ENCODE measurements at places on chromosomes 3 and 15.

DNA sequence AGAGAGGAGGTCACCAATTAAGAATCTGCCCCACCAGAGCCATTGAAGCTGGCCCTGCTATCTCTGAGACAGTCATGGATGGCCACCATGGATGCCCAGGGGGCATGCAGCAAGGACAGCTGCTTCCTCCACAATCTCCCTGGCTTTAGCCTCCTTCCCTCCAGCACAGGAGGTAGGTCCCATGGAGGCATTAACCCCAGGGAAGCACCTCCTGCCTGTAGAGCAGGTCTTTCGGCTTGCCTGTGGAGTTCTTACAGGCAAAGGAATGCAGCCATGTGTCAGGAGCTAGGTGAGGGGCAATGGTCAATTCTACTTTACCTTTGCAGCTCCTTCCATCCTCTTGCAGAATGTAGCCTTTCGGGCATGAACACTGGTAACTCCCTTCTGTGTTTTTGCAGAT lies 93.8 kb downstream of the DUT start:
- DNase-seq = no peak

GRCh38 chr3:124158168-124158881 lies 166.4 kb upstream of the ROPN1 start:
- DNase-seq = no peak

- DNase-seq = no peak
Observed at GRCh38 chr3:25856902-25857518, 67.1 kb downstream of the OXSM start.

- no peak for DNase-seq
Observed at GRCh38 chr3:44066806-44067205, 174.9 kb upstream of the TOPAZ1 start.

DNA sequence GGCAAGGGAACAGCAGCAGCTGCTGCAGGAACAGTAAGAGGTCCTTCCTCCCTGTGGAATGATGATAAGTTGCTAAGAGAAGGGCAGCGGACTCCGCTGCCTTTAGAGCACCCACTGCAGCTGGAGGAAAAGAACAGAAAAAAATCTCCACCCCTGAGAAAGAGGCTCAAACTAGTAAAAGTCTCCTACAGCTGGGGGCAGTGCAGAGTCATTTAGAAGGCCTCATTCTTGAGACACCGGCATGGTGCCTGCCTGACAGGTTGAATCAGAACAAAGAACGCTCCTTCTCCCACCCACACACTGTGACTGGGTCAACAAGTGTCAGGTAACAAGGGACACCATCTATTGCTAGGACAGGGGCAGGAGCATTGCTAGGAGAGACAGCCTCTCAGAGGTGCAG lies 188.4 kb downstream of the ABHD5 start:
- no peak for DNase-seq

- no peak for DNase-seq
Observed at GRCh38 chr15:94228611-94229010, 2.8 kb upstream of the MCTP2 start.

- no peak for DNase-seq
Observed at GRCh38 chr3:38387862-38388261, 41.3 kb downstream of the XYLB start.

GRCh38 chr3:51946796-51947195 lies 4.6 kb downstream of the PARP3 start:
- no peak for DNase-seq

DNA sequence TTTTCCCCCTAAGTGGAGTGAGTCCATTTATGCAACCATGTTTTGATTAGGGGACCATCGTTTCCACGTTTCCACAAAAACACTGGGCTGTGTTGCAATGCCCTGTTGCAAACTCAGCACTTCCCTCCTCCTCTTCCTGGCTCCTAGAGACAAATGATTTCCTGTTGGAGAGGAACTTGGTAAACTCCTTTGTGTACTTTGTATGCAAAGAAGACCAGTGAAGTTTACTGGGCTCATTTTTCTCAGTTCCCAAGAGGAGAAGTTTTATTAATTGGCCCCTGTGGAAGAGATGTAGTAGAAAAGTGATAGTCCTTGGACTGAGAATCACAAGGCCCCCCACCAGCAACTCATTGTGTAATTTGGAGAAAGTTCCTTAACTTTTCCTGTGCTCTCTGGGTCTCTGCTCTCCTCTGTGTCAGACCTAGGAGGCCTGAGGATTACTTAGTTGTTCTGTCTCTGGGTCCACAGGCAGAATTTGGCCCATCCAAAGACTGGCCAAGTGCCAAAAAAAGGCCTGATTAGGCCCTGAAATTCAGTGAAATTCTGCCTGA lies 95.0 kb downstream of the ATG7 start:
- DNase-seq = no peak

DNA sequence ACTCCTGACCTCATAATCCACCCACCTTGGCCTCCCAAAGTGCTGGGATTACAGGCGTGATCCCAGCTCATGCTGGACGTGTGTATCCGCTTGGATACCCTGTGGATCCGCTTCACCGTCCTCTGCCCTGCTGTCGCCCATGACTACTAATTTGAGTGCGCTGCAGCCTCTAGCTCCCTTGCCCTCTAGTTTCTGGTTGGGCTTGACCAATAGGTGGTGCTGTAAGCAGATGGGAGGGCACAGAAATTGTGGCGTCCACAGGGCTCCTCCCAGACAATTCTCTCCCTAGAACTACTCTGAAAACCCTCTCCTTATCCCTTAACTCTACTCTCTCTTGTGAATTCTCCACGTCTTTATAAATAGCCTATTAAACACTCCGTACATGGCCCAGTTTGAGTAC lies 36.2 kb downstream of the ZPLD1 start:
- no peak for DNase-seq

DNA sequence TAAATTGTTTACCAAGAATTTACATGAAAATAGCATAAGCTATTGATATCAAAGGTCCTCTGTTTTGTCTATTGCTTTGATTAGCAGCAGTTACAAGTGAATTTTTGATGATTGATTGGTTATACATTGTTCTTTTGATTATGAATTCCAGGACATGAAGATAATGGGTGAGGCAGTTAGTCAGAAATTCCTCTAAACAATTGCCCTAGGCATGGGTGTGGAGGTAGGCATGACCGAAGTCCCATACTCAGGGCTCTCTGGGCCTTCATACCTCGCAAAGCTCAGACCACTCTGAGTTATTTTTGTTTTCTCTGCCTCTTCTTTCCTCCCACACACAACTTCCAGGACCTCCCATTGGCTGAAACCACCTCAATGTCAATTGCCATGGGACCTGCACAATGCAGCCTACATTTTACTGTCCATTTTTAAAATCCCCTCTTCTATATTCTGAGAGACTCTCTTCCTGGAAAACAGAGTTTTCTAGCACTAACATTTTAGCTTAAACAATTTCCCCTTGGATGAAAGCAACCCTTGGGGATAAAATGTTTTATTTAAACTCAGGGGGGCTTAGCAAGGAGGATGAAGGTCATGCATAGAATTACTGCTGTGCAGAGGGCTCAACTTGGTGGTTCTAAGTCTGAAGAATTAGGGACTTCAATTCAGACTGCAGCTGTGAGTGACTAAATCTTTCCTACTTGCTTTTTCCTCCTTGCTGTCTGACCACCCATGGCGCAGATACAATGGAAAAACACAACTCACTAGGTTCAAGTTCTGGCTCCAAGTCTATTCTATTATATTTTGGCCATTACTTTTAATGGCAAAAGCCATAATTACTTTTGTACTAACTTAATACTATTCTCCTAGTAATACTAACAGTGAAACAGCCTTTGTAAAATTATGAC lies 594.8 kb downstream of the NTRK3 start:
- no peak for DNase-seq

- DNase-seq = no peak
Observed at GRCh38 chr3:45132568-45133211, 13.5 kb downstream of the CDCP1 start.

DNA sequence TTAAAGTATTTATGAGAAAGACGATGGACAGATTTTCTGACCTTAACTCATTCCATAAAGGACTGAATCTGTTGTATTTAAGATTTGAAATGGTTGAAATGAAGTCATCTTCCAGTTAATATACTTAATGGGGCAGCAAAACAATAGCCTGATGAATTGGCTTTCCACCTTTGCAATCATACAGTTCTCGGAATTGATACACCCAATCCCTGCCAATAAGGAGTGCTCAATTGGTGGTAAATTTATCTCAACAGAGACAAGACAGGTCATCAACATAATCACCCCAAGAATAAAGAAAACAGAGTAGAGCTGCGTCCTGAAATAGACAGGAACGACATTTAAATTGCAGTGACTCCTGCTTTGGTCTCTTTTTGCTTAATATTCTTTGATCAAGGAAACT lies 11.2 kb downstream of the ANXA2 start:
- DNase-seq = no peak

- peak; percentile 12 for DNase-seq
Observed at GRCh38 chr3:156483426-156483825, 71.5 kb downstream of the SSR3 start.

GRCh38 chr15:94258246-94258645 lies 26.9 kb downstream of the MCTP2 start:
- no peak for DNase-seq

DNA sequence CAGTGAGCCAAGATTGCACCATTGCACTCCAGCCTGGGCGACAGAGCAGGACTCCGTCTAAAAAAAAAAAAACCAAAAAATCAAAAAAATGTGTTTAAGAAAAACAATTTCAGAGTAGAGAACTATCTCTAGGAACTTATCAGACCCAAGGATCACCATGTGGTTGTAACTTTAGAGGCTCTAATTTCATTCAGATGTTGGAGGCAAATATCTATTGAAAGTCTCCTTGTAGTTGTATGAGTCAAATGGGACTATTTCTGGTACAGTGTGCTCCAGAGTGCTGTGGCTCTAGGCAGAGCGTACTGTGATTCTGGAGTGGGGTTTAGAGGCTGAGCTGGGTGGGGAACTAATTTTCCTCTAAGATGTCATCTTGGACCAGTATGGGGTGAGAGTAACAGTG lies 398.7 kb downstream of the SHQ1 start:
- DNase-seq = no peak

GRCh38 chr15:96088650-96089049 lies 241.8 kb upstream of the NR2F2 start:
- no peak for DNase-seq

GRCh38 chr3:89380016-89380415 lies 272.6 kb downstream of the EPHA3 start:
- DNase-seq = no peak

DNA sequence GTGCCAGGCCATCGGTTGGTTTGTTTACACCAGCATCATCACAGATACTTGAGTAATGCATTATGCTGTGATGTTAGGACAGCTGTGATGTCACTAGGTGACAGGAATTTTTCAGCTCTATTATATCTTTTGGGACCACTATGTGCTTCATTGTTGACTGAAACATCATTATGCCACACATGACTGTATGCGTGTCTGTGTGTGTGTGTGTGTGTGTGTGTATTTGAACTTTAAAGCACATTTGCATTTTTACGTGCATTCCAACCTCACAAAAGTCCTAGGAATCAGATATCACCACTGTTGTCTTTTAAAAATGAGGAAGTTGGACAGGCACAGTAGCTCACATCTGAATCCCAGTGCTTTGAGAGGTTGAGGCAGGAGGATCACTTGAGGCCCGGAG lies 223.0 kb downstream of the TBL1XR1 start:
- DNase-seq = no peak

- DNase-seq = no peak
Observed at GRCh38 chr3:171646357-171647133, 163.7 kb downstream of the PLD1 start.

DNA sequence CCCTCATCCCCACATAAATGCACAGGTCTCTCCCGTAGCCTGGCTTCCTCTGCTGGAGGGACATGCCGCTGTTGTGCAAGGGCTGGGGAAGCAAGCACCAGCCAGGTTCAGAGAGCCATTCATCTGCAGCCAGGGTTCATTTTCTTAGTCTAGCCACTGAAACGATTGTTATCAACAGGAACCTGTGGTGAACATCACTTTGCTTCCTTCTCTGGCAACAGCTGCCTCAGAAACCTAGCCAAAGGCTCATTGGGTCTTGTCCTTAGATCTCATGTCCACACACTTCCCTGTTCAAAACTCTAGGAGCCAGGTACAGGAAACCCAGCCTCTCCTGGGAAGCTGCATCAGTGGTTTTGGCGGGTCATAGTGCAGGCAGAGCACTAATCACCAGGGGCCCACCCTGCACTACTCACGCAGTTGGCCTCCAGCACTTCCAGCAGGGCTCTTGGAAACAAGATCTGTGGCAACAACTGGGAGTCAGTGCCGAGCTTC lies 47.0 kb downstream of the OXNAD1 start:
- no peak for DNase-seq

DNA sequence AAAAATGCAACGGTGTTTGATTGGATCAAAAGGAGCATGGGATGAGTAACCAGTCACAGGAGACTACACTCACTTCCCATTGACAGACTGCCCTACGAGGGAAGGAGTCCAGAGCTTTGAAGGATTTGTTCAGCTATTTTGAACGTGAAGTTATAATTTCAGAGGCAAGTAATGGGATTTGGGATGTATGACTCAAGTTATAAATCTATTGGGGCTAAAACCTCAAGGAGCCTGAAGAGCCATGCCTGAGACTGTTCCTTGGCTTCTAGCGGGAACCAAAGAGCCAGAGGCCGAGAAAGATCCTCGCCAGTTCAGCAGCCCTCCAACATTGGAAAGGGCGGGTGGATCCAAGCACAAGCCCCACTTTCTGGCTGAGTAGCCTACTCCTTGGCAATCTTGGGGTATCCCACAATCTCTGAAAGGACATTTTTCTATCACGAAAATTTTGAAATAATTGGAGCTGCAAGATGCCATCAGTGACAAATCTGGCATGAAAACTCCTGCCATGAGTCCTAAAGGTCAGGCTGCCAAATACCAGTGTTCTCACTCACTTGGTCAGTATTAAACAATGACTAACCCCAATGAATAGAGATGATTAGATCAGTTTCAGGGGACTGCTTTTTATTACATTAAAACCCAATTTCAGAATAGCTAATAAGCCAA lies 48.6 kb upstream of the SLCO2A1 start:
- no peak for DNase-seq

DNA sequence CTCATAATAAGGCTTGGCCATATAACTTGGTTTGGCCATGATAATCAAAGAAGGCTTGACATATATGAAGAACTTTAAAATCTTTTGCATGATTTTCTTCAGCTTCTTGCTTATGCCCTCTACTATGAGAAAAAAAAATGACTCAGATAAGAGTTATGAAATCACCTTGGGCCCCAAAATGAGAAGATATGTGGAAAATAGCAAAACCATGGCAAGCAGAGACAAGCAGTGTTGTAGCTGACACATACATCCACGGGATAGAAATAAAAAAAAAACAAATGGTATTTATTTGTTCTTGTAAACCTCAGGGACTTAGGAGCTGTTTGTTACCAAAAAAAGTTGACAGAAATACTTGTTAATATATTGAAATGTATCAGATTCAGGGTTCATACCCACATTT lies 614.8 kb upstream of the BCHE start:
- DNase-seq = no peak

GRCh38 chr3:64244011-64244942 lies 19.0 kb upstream of the PRICKLE2 start:
- no peak for DNase-seq

DNA sequence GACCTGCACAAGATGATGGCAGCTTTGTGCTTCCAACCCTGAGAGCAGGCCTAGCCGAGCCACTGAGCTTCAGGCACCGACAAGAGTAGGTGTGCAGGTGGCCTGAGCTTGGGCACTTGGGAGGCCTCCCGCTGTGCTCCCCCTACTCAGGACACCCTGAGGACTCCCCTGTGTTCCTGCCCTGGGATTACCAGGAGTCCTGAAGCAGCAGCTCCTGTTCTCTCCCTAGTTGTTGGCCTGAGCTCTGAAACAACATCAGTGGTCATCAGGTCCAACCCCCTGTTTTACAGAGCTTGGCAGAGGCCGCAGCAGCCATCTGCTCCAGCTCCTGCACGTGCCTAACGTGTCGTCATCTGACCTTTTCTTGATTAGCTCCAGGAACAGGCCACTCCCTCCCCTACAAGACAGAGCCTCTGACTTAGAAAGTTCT lies 8.0 kb upstream of the MESP2 start:
- DNase-seq = no peak

All from activated naive CD4-positive, alpha-beta T cell treated with anti-CD3 and anti-CD28 coated beads, Interleukin-2, amount 50 U/mL, for 16 hours (primary cell).